ENCODE measurements at places on chromosomes 11 and 22.

DNA sequence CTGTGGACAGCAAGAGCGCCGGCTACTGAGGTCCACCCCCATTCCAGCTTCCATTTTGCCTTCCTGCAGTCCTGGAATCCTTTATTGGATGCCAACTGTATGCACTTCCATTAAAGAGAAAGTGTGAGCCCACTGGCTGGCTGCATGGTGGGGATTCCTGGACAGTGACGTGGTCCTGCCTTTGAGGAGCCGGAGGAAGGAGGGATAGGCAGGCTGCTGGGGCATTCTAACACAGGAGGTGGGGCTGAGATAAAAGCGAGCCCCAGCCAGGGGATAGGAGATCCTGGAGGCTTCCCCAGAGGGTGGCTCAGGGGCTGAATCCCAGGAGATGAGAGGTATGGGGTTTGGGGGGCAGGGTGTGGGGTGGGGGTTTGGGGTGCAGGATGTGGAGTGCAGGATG lies 984.7 kb downstream of the BRD1 start:
- DNase-seq, result no peak

DNA sequence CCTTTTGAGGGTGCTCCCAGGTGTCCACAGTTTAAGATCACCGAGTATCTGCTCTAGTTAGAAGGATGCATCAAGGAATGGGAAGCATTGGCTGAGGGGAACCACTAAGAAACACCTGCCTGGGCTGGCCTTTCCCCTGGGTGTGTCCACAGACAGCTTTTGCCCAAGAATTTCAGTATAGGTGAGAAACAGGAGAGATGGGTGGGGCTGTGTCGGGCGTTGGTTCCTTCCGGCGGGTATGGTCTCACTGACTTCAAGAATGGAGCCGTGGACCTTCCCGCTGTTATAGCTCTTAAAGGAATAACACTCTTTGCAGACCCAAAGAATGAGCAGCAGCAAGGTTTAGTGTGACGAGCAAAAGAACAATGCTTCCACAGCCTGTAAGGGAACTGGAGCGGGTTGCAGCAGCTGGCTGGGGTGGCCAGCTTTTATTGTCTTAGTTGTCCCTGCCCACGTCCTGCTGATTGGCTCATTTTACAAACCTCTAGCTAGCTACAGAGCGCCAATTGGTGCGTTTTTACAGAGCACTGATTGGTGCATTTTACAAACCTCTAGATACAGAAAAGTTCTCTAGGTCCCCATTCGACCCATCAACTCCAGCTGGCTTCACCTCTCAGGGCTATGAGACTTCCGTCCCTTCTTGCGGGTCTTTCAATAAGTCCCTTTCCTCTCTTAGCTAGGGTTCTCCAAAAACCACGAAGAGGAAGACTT lies 2.4 kb downstream of the FADS1 start:
- no peak for DNase-seq

- no peak for DNase-seq
These were observed 652 bp upstream of the FOSL1 start for GRCh38 chr11:65900899-65901180.

- DNase-seq, result no peak
These were observed 31.6 kb upstream of the ACCSL start for GRCh38 chr11:44016131-44016530.

DNA sequence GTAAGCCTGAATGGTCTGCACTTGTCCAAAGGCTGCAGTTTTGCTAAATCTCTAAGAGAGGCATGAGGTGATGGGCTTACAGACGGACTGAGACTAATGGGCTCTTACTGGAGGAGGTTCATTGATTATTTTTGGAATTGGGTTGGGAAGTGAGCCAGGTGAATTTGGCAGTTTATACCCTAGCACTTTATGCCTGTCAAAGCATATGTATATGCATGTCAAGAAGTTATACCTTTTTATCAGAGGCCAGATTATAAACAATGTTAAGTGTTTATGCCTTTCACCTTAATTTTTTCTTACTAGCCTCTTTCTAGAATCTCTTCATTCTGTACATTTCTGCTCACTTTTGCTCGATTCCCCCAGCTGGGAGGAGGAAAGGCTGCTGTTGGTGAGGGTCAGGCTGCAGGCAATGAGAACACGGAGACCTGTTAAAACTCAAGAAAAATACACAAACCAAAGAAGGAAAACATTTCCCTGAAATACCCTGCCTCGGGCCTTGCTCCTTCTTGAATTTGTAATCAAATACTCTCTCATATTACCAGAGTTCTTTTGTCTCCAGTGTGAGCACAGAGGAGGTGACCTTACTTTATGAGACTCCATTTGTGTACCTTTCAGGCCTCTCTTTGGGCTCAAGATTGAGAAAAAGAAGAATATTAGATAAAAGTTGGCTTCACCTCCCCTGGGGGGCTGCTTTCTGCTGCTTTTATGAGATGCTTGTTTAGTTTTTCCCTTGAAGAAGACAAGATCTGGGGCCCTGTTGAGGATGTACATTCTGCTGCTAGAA lies 19.6 kb downstream of the NAT10 start:
- no peak for DNase-seq

DNA sequence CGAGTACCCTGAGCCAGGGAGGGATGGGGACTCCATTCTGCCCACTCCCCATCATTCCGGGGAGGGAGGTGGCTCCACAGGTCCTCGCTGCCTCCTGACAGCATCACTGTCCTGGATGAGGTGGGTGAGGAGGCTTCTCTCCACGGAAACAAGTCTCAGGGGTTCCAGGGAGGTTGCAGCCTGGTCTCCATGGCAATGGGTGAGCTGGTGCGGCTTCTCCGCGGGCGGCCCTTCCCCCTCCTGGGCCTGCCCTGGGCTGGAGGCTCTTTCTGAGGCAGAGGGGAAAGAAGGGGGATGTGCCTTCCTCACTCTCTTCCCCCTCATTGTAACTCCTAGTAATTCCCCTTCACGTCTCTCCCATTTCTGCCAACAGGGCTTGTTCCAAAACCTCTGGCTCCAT lies 37.1 kb upstream of the PARVG start:
- no peak for DNase-seq

DNA sequence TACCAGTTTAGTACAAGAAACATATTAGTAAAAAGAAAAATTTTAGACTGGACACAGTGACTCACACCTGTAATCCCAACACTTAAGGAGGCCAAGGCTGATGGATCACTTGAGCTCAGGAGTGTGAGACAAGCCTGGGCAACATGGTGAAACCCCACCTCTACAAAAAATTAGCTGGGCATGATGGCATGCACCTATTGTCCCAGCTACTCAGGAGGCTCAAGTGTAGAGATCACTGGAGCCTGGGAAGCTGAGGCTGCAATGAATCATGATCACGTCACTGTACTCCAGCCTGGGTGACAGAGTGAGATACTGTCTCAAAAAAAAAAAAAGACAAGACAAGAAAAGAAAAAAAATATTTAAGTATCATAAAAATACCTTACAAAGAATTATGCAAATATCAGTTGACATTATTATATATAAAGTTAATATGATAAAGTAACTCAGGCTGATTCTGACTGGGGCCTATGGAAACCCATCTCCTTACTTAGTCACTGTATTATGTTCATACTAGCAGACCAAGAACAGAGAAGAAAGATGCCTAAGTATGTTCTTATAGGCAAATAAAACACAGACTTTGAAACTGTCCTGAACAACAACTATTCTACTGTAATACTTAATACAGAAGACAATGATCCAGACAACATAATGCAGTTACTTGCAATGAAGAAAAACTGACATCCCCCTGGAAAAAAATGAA lies 27.3 kb downstream of the FAM168A start:
- no peak for DNase-seq

DNA sequence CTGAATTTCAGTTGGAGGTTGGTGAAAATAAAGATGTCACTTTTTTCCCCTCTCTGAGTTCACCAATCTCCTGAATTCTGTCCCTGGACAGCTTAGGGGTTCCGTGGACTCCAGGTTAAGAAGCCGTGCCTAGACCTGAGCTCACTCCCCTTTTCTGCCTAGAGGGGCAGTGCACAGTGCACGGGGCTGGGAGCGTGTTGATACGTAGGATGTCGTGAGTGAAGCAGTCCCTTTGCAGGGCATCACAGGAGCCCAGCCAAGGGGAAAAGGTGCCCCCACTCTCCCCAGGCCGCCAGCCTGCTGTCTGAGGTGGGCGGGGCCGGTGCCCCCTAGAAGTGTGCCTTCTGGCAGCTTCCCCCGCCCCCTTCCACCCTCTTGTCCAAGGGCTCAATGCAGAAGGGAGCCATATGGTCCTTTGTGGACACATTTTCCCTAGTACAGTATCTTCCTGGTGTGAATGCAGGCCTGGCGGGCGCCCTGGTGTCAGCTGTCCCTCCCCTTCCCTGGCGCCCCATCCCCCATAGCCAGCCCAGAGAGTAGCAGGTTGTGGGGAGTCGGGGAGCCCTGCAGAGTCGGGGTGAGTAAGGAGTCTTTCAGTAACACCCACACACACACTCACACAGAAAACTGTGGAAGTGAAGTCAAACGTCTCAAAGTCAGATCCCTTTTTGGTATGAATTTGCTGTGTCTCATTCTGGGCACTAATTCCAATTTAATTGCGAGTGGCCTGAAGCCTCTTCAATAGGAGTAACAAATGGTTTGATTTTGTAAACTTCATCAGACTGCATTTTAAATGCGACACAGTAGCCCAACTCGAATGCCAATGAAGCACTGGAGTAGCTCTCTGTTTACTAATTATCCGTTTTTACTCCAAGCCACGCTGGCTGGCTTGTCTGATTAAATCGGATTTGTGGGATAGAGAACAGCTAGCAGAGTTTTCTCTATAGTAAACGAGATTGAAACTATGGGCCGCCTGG lies 67.5 kb upstream of the NNMT start:
- no peak for DNase-seq

GRCh38 chr11:131385763-131386390 lies 15.5 kb downstream of the NTM start:
- no peak for DNase-seq

- peak; percentile 22 for DNase-seq
These were observed 62.1 kb downstream of the DDI1 start for GRCh38 chr11:104098555-104098954.

- no peak for DNase-seq
These were observed 2.4 kb downstream of the LTBP3 start for GRCh38 chr11:65555693-65556231.

DNA sequence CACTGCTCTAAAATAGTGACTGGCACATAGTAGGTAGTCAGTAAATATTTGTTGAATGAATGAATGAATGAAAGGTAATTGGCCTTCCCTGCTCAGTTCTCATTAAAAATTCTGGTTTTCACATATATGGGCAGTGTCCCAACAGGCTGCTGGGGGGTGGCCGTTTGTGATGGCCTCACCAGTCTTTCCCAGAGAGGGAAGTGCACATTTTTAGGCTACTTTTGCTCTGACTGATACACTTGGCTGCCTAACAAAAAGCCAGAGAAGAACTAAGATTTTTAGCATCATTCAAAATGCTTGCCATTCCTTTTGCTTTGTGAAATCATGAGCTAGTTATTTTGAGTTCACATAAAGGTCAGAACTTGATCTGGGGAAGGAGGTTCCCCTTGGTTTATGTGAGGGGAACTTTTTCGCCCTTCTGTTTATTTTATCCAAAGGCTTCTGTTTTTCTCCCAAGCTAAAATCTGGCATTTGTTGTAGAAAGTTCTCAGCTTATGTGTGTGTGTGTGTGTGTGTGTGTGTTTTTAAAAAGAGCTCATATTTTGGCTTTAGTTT lies 83.1 kb downstream of the PTPRJ start:
- peak; percentile 96 for DNase-seq

DNA sequence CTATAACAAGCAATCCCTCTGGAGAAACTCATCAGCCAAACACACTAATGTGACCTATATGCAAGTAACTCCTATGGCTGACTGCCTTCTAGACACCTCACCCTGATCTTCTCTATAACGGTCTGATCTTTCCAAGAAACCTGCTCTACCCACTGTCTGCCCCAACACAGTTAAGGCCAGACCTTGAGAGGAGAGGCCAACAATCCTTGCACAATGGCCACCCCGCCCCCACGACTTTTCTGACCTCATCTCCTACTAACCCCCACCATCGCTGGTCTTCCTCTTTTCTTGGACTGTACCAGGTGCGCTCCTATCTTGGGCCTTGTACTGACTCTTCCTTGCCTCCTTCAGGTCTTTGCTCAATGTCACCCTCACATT lies 12.5 kb downstream of the HIRA start:
- no peak for DNase-seq

- no peak for DNase-seq
These were observed 539.5 kb upstream of the LUZP2 start for GRCh38 chr11:23957314-23957713.

- DNase-seq, result no peak
These were observed 44.0 kb downstream of the MYO7A start for GRCh38 chr11:77171885-77172665.

- no peak for DNase-seq
These were observed 45.4 kb upstream of the ATXN10 start for GRCh38 chr22:45626198-45626651.

DNA sequence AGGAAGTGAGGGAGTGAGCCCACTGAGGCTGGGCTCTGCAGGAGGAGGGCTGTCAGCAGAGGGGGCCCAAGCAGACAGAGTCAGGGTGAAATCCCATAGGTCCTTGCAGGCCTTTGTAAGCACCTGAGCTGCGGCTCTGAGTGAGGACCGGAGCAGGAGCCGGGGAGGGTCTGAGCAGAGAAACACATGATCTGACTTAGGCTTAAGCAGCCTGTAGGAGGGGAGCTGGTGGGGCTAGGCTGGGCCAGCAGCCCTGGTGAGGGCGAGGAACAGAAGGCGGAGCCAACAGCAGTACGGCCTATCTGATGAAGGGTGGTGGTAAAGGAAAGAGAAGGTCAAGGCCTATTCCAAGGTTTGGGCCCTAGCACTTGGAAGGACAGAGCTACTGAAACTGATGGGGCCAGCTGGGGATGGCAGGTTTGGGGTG lies 26.9 kb upstream of the CBX7 start:
- no peak for DNase-seq

GRCh38 chr11:34331736-34332135 lies 26.1 kb downstream of the ABTB2 start:
- no peak for DNase-seq

- no peak for DNase-seq
These were observed 10.4 kb downstream of the SMCO4 start for GRCh38 chr11:93532806-93533205.

GRCh38 chr11:121340032-121340580 lies 47.5 kb downstream of the SC5D start:
- no peak for DNase-seq

- no peak for DNase-seq
These were observed 70.4 kb downstream of the FBXO7 start for GRCh38 chr22:32544953-32545558.

GRCh38 chr11:1372660-1373059 lies 17.1 kb upstream of the BRSK2 start:
- DNase-seq, result no peak

GRCh38 chr11:78595436-78596130 lies 20.9 kb upstream of the NARS2 start:
- DNase-seq, result no peak

DNA sequence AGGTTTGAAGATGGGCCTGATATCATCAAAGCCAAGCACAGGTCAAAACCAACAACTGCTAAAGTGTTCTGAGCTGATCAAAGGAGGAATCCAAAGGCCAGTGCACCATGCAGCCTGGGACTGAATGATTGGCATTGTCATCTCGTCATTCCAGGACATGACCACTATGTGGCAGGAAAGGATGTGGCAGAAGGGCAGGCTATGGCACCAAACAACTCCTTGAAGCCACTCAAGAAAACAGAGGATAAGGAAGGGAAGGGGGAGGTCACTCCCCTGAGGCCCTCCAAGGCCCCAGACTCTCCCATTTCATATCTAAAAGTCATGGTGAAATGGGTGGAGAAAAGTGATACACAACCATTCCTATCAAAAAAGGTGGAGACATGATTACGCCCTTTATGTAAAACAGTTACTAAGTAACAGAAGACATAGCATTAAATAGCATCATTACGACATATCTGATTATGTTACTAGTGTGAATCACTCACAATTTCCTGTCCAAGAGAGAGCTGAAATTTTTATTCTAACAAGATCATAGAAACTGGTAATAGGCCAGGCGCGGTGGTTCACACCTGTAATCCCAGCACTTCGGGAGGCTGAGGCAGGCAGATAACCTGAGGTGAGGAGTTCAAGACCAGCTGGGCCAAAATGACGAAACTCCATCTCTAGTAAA lies 49.3 kb downstream of the AHNAK start:
- DNase-seq, result no peak
